Spinal cord (tissue), 10 donors: ENCODE measurements at places on chromosomes 16 and 17. TPM values are rescaled to one million over a fixed set of nuclear protein-coding genes. Genes with fewer than 3 reads are reported as not detected.

The SALL1 gene
- 14.7 TPM for total RNA-seq

- no peaks in the 10 kb centered on the region for H3K27me3 ChIP-seq
- no peaks in the 10 kb centered on the region for H3K36me3 ChIP-seq
- H3K4me3 ChIP-seq, result no peak overlapping the region
- no peak overlapping the region for H3K27ac ChIP-seq
- H3K4me1 ChIP-seq, result no peaks in the 10 kb centered on the region
These were observed 397.4 kb downstream of the NPIPA8 start for GRCh38 chr16:17939122-17939536.

DNA sequence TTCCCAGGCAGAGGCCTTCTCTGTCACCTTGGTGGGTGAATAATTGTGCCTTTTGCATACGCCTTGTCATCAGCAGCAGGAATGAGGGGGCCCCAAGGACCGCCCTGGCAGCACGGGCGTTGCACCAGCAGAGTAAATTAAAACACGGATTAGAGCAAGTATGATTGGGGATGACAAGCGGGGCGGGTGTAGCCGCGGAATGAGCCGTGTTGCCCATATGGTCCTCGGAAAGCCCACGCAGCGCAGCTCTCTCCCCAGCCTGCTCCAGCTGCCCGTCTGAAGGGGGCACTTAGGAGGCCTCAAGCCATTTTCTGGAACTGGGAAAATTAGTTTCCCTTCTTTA lies 299.4 kb upstream of the IRX3 start:
- DNase-seq, result no peak
- H3K36me3 ChIP-seq, result no peaks in the 10 kb centered on the region
- H3K27me3 ChIP-seq, result peaks cover 13% of the 10 kb centered on the region
- peaks cover 10% of the 10 kb centered on the region for H3K4me1 ChIP-seq
- H3K27ac ChIP-seq, result no peak overlapping the region

DNA sequence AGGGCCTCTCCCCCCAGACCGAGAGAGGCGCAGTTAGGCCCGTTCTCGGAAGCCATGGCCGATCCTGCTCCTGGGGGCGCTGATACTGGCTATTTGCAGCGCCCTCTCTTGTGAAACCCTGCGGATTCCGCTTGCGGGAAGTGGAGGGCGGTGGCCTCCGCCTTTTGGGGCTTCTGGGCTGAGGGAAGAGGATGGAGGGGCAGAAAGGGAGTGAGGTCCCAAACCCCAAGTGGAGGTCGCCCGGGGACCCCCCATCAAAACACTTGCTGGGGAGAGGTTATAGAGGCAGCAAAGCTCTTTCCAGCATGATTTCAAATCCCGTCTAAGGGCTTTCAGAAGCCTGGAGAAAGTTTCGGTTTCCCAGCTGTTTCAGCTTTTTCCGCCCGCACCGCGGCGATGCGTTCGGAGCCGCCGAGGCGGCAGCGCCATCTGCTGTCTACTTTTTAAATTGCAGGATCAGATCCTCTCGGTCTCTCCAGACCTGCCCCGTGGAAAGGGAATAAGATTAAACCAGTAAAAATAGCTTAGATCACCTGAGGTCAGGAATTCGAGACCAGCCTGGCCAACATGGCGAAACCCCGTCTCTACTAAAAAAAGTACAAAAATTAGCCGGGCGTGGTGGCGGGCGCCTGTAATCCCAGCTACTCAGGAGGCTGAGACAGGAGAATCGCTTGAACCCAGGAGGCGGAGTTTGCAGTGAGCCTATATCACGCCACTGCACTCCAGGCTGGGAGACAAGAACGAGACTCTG lies 15.8 kb downstream of the SNX20 start:
- H3K27me3 ChIP-seq, result no peaks in the 10 kb centered on the region
- peaks cover 13% of the 10 kb centered on the region for H3K4me1 ChIP-seq

DNA sequence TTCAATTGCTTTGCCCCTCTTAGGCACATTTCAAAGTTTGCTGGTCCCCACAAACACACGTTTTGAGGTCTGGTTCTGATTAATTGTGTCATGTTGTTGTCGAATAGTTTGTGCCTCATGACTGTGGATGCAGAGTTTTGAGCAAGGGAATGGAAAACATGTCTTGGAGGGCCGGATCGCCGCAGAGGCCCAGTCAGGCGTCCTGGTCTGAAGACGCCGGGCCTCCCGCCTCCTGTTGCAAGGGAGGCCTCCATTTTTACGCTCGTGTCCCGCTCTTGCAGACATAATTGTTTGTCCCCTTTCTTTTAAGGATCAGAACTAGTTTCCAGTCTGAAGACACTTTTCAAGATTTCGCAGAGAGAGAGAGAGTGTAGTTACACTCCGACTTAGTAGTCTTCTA lies 3.2 kb downstream of the NTN1 start:
- H3K27me3 ChIP-seq, result peaks cover 35% of the 10 kb centered on the region
- peak overlapping the region; percentile 32 for H3K4me3 ChIP-seq
- H3K4me1 ChIP-seq, result peaks cover 41% of the 10 kb centered on the region
- no peaks in the 10 kb centered on the region for H3K36me3 ChIP-seq
